ENCODE measurements at places on chromosomes 5 and 9.

GRCh38 chr5:20833081-20833627, 845.2 kb upstream of the CDH18 start:
- H3K27ac ChIP-seq: no peak overlapping the region
- H3K36me3 ChIP-seq: no peaks in the 10 kb centered on the region
- DNase-seq: no peak

DNA sequence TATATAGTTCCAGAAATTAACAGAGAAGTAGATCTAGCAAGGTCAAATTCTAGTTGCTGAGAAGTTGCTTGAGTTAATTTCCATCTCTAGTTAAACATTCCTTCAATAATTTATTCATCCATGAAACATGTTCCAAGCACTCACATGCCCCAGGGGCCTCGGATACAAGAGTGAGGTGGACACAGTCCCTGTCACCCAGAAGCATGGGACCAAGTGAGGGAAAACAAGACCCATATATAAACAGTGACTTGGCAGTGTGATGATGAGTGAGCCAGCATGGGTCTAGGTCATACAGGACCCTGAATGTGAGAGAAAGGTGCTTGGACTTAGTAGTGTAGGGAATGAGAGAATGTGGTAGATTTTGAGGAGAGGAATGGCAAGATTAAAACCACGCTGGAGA, 216.9 kb downstream of the TTLL11 start:
- H3K4me3 ChIP-seq: no peak overlapping the region
- no peak for DNase-seq
- H3K36me3 ChIP-seq: no peaks in the 10 kb centered on the region
- no peaks in the 10 kb centered on the region for H3K27me3 ChIP-seq

- no peak for DNase-seq
- no peak overlapping the region for H3K27ac ChIP-seq
- no peak overlapping the region for H3K4me3 ChIP-seq
- no peaks in the 10 kb centered on the region for H3K36me3 ChIP-seq
Observed at GRCh38 chr5:3650868-3651267, 55.2 kb downstream of the IRX1 start.

DNA sequence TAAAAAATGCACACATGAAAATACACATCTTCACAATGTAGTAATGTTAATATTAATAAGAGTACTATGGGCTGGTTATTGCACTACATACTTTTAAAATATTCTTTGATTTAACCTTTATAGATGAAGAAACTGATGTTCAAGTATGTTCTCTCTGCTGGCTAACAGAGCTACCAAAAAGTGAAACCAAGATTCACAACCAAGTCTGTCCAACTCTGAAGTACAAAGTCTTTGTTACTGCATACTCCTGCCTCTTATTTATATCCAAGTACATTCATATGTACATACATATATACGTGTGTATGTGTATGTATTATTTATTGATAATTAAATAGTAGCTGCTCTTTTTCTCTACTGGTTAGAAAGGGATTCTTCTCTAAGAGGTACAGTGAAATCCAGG, 325.6 kb downstream of the BNC2 start:
- H3K4me3 ChIP-seq: no peak overlapping the region
- H3K27ac ChIP-seq: no peak overlapping the region
- H3K4me1 ChIP-seq: no peaks in the 10 kb centered on the region
- no peaks in the 10 kb centered on the region for H3K27me3 ChIP-seq
- H3K36me3 ChIP-seq: no peaks in the 10 kb centered on the region
- DNase-seq: no peak
